ENCODE measurements at places on chromosomes 11 and 22.
A peak's percentile ranks its signal among the peaks of the same experiment; 100 is the strongest.

GRCh38 chr11:113674397-113674685 lies 31.8 kb downstream of the TMPRSS5 start:
- DNase-seq, result no peak

DNA sequence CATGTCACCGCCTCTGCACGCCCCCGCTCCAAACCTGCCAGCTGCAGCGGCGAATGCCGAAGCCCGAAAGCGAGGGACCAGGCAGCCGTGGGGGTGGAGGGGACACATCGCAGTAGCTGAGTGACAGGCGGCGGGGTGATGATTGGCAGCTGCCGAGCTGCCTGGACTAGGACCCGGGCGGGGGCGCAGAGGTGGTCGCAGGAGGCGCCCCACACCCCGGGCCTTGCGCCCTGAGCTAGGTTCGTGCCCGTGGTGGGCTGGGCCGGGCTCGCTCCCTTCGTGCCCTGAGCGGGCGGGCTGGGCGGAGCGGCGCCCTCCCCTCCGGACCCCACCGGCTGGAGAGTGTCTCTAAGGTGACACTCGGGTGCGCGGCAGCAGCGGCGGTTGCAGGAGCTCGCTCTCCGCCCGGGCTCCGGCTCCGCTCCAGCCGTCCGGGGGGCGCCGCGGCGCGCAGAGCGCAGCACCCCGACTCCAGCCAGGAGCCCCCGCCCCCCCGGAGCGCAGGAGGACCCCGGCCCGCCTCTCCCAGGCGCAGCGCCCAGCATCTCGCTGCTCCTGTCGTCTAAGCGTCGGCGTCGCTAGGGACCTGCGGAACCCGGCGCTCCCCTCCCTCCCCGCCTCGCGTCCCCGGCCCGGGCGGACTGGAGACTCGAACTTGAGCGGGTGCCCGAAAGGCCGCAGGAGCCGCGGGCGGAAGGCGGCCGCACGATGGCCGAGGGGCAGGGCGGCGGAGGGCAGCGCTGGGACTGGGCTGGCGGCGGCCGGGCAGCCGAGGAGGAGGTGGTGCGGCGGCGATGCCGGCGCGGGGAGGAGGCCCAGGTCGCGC lies 14.5 kb upstream of the DGKZ start:
- DNase-seq, result peak; percentile 56

GRCh38 chr22:39898997-39899396 lies 1.9 kb upstream of the GRAP2 start:
- DNase-seq, result no peak

DNA sequence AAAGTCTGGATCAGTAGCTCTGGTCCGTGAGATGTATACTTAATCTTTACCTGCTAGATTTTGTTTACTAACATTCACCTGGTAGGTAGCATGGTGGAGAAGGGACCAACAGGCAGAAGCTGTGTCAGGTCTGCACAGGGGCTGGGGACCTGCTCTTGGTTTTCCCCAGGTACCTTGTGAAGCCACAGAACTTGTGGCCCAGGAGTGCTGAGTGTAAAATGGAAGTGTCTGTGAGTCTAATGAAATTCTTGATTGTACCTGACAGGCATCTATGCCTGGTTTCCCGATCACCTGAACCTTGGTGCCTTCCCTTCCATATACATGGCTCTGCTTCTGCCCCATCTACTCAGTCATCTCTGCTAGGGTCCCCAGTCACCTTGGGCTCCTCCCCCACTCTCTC lies 94.3 kb downstream of the CWC15 start:
- no peak for DNase-seq

DNA sequence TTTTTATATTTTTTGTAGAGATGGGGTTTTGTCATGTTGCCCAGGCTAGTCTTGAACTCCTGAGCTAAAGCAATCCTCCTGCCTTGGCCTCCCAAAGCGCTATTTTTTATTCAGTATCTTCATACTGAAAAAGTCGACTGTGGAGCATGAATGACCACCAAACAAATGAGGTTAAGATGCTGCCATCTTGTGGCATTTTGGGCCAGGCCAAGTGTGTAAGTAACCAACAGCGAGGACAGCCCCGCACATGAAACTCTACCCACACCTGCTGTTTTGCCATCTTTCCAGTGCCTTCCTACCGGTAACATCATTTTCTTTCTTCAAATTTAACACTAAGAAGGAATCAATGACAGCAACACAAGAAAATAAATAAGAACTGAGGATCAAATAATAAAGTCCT lies 32.2 kb upstream of the AQP11 start:
- DNase-seq, result no peak

GRCh38 chr11:120197251-120197891 lies 13.5 kb upstream of the OAF start:
- DNase-seq, result no peak

DNA sequence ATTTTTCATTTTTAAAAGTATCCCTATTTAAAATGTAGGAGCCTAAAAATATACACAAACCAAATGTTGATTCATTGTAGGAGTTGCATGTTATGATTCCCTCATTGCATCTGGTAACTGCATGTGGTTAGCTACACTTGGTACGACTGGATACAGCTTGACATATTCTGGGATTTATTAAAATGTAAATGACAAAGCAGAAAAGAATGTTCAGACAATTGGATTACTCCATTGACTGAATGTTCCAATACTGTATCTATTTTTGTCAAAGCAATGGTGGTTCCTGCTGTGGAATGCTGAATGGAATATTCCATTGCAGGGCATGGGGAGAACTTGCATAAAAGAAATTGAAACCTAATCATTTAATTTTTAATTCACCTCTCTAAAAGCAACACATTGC lies 30.8 kb downstream of the BLID start:
- DNase-seq, result no peak
